Left ventricle myocardium inferior (tissue), 1 donor: ENCODE measurements at places on chromosomes 1 and 21. TPM values are rescaled to one million over a fixed set of nuclear protein-coding genes. Genes with fewer than 3 reads are reported as not detected.

- H3K27ac ChIP-seq, result no peak overlapping the region
- H3K36me3 ChIP-seq, result peaks cover 67% of the 10 kb centered on the region
- no peak overlapping the region for H3K4me3 ChIP-seq
- no peaks in the 10 kb centered on the region for H3K27me3 ChIP-seq
- H3K4me1 ChIP-seq, result peaks cover 1% of the 10 kb centered on the region
- no peak for DNase-seq
These were observed 44.8 kb upstream of the PWP2 start for GRCh38 chr21:44062380-44062779.

- H3K4me1 ChIP-seq, result no peaks in the 10 kb centered on the region
- H3K4me3 ChIP-seq, result no peak overlapping the region
- no peak overlapping the region for H3K27ac ChIP-seq
- DNase-seq, result no peak
- no peaks in the 10 kb centered on the region for H3K27me3 ChIP-seq
- no peaks in the 10 kb centered on the region for H3K36me3 ChIP-seq
These were observed 16.2 kb upstream of the CR1L start for GRCh38 chr1:207628776-207629175.

Gene LAPTM5
- 18.8 TPM for total RNA-seq

GRCh38 chr1:2984399-2985061 lies 36.7 kb upstream of the ACTRT2 start:
- no peak overlapping the region for H3K4me3 ChIP-seq
- no peaks in the 10 kb centered on the region for H3K36me3 ChIP-seq
- peaks cover 24% of the 10 kb centered on the region for H3K27me3 ChIP-seq
- H3K4me1 ChIP-seq, result peaks cover 9% of the 10 kb centered on the region

Gene PIK3CD
- total RNA-seq, result 2.6 TPM

DNA sequence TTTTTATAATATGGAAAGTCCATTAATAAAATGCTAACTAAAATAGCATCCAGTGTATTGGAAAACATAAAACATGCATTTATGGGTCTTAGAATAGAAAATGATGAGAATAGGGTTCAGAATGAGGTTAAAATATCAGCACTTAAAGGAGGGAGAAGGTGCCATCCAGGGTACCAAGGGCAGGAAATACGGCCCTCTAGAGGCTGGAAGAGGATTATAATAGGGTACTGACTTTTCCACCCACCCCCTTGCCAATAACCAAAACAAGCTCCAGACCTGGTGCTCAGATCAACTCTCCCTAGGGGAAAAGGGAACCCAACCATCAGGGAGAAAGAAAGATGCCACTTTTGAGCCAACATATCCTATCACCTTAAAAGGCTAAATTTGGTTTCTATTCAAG lies 26.7 kb downstream of the ASTN1 start:
- H3K4me1 ChIP-seq, result peaks cover 6% of the 10 kb centered on the region
- no peak overlapping the region for H3K4me3 ChIP-seq
- no peak overlapping the region for H3K27ac ChIP-seq
- H3K27me3 ChIP-seq, result no peaks in the 10 kb centered on the region

Gene ST6GALNAC3
- total RNA-seq, result 4.5 TPM

Gene IQGAP3
- total RNA-seq, result 0.36 TPM
